NAMALWA (cell line): ENCODE measurements at places on chromosomes 11 and 22.

GRCh38 chr22:36086629-36087254 lies 58.1 kb upstream of the RBFOX2 start:
- no peak for DNase-seq

DNA sequence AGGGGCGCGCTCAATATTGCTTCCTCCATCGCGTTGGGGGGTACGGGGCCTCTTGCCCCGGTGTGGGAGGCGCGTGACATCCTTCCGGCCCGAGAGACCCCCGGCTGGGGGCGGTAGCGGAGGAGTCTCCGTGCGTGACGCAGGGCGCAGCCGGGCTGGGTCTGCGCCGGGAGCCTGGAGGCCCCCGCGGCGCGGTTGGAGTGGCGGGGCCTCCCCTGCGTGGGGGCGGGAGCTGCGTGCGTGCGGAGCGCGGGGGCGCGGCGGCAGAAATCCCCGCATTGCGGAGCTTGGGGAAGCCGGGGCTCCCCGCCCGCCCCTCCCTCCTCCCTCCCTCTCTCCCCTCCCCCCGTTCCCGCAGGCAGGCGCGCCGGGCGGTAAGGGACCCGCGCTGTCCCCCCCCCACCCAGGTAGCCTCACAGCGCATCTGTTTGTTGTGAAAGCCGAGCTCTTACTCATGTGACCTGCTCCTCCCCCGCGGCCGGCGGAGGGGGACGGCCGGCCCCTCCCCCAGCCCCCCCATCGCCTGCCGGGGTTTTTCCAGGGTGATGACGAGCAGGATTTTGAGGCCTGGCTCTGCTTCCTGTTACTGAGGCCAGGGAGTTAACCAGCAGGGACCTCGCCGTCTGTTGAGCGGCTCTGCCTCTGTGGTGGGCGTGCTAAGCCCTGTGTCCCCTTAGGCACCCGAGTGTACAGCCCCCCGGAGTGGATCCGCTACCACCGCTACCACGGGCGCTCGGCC lies 1.6 kb downstream of the PIM3 start:
- peak; percentile 49 for DNase-seq

DNA sequence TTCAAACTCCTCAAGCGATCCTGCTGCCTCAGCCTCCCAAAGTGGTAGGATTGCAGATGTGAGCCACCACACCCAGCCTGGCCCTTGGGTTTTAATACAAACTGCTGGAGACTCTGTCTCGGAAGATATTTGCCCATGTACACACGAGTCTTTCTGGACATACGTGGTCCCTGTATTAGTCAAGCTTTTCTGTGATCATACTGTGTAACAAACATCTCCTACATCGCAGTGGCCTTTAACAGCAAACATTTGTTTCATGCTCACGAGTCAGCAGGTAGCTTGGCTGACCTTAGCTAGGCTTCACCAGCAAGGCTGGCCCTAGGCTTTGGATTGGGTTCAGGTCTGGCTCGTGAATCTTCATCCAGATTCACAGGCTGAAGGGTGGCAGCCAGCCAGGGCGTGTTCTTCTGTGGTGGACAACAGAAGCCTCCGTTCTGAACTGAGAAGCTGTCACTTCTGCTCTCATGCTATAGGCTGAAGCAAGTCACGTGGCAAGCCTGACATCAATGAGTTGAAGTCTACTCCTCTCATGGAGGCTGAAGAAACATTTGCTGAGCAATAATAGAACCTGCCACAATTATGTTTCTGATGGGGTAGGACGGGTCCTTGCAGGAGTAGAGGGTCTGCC lies 8.8 kb downstream of the KIAA1671 start:
- peak; percentile 15 for DNase-seq

DNA sequence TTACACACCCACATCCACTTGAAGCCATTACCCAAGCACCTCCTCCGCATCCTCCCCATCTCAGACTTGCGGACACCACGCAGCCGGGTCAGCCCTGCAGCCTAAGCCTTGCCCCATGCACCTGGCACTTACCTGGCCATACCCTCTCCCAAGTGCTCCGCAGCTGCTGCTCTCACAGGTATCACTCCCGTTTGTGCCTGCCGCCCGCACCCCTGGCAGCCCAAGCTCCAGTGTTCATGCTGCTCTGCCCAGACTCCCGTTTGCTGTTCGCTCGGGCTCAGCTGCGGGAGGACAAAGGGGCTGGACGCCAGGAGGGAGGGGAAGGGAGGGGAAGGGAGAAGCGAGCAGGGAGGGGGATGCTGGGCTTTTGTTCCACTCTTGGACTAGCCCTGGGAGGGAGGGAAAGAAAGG lies at the start of gene KLHL35:
KLHL35 (minus strand) TSS at position 293 of the 411 bp plus-strand sequence. CDS start 2,574 bp downstream, outside the sequence.
- DNase-seq = no peak

- DNase-seq = no peak
Observed at GRCh38 chr11:70578371-70578770, 180.0 kb downstream of the CTTN start.

DNA sequence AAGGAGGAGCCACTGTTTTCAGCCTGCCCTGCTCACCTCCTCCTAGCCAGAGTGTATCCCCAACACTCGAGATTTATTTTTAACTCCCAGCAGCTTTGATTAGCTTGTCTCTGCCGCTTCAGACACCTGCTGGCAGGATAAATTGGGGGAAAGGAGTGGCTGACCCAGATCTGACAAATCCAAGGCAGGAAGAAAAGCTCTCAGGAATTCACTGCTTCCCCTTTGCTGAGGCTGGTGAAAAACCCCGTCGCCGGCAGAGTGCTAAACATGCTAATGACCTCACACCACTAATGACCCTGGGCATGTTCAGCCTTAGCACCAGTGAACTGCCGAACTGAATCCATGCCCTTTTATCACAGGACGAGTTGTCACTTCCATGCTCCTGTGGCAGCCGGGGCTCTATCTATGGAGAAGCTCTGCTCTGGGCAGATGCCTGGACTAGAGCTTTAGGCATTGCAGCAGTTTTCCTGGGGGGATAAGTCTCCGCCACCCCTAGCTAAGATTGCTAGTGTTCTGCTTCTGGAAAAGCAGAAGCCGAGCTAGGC lies 52.2 kb downstream of the FEZ1 start:
- DNase-seq = no peak

GRCh38 chr11:115425250-115425649 lies 79.0 kb downstream of the CADM1 start:
- DNase-seq = no peak

- DNase-seq = peak; percentile 40
Observed at GRCh38 chr11:65868076-65868667, 4.4 kb downstream of the EFEMP2 start.

DNA sequence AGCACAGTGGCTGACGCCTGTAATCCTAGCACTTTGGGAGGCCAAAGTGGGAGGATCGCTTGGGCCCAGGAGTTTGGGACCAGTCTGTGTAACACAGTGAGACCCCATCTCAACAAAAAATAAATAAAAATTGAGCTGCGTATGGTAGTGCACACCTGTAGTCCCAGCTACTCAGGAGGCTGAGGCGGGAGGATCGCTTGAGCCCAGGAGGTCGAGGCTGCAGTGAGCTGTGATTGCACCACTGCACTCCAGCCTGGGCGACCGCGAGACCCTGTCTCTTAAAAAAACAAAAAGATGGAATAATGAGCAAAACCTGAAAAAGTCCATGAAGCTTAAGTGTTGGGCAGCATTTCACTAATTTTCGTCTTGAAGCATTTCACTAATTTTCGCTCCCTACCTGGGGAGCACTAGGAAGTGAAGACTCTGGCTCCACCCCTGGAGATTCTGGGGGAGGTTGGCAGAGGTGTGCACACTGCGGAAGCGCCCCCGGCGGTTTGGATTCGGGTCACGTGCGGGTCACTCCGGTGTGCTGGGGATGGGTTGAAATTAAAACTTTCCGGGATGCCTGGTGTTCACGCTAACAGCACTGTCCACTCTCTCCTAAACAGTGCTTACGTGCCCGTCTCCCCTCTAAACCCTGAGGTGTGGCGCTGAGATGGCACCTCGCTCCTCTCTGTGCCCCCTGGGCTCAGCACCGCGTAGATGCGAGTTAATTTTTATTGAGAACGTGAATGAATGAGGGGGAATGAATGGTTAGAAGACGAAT lies 906 bp upstream of the NAA40 start:
- DNase-seq = no peak

DNA sequence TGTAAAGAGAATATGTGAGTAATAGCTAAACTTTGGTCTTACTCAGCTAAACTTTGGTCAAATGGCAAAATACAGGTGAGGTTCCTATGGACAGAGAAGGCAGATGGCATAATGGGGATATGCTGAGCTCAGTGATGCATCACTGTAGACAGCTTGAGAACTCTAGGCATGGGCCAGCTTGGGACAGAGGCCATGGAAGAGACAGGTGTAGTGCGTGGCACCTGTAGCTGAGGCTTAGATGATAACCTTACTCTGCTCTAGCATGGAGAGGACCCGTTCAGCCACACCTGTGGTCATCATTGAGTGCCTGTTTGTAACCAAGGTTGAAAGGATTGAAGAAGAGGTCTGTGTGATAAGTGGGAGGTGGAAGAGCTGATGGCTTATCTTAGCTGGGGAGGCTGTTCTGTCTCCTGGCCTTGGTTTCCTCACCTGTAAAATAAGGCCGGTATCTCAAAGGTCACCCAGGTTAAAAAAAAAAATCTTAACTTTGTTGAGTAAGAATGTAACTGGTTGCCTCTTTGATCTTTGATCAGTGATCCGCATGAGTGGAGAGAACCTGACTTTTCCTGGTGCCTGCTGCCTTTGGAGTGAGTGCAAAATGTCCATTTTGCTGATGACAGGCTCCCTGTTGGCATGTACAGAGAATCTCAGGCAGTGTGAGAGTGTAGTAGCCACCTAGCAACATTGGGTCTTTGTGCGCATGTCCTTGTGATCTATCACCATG lies 48.6 kb downstream of the ZNRF3 start:
- DNase-seq = no peak

DNA sequence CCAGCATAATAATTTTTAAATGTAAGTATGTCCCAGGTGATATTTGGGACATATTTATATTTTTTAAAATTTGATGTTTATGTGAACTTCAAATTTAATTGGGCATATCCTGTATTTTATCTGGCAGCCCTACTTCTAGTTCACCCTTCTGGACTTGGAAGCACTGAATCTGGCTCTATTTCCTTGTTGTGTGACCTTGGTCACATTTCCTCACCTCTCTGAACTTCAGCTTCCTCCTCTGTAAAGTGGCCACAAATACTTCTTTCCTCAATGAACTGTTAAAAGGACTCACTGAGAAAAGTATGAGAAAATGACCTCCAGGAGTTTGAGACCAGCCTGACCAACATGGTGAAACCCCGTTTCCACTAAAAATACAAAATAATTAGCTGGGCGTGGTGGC lies 8.1 kb upstream of the RNF185 start:
- no peak for DNase-seq

GRCh38 chr11:58243954-58244353 lies 15.2 kb upstream of the OR10Q1 start:
- no peak for DNase-seq

GRCh38 chr11:11022125-11022730 lies 164.4 kb upstream of the ZBED5 start:
- peak; percentile 45 for DNase-seq

GRCh38 chr11:67534070-67534679 lies 10.9 kb upstream of the CABP2 start:
- DNase-seq = peak; percentile 29

DNA sequence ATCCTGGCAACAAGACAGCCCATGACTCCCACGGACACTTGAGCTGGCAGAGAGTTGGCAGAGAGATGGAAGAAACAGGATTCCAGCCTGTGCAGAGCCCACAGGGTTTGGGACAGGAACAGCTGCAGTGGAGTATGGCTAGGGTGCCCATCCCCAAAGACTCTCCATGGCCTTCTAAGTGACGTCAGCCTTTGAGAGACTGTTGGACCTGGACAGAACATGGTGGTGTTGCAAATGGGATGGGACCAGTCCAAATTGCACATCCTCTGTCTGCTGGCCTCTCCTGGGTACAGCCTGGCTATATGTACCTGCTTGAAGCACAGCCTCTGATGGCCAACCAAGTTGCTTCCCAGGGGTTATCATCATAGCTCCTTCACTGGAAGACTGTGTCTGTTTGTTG lies 34.5 kb downstream of the NOX4 start:
- no peak for DNase-seq

DNA sequence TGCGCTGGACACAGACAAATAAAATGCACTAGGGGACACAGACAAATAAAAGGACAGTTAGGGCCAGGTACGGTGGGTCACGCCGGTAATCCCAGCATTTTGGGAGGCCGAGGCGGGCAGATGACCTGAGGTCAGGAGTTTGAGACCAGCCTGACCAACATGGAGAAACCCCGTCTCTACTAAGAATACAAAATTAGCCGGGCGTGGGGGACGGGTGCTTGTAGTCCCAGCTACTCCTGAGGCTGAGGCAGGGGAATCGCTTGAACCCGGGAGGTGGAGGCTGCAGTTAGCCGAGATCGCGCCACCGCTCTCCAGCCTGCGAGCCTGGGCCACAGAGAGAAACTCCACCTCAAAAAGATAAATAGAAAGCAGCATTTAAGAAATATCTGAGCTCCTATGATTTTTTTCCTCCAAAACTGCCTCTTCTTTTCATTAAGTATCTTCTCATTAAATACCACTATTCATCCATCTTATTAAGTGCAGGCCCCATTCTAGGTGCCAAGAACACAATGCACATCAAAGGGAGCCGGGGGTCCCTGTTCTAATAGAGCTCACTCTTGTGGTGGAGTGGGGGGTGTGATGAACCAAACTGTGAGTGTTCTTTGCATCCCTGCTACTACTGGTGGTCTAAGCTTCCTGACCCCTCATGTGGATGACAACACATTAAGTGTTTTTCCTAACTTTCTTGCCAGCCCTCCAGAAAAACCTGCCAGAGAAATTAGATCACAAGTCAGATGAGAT lies 766 bp upstream of the ZNHIT2 start:
- DNase-seq = no peak

DNA sequence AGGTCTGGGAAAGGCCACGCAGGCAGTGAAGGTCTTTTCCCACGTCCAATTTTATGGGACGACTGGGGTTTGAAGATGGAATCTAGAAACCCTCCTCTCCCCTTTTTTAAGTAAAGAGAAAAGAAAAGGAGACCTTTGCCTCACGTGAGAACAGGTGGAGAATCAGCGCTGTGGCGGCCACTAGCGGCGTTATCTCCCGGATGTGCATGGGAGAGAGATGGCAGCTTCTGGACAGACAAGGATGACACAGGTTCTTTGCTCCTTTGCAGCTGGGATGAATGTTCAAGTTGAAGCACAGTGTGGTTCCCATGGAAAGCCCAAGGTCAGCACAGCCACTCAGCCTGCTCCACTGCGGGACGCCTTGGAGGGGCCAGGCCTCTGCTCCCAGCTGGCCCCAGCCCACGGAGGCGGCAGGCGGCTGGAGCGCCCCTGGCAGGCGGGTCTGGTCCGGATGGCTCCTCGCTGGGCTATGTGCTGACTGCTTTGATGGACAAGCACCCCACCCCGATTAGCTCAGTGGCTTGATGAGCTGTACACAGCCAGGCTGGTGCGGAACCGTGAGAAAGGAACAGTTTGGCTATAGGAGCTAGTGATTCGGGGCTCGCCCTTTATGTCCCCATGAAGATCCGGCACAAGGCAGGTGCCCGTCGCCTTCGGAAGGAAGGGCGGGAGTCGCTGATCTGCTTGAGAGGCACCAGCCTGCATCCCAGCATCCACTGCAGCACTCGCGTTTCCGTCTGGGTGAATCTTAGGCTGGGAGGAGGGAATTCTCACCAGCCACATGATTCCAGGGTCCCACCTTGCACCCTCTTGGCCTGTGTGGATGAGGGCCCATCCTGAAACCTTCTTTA lies 14.5 kb upstream of the BID start:
- DNase-seq = no peak

GRCh38 chr11:93663021-93663420 lies 1.5 kb downstream of the CEP295 start:
- no peak for DNase-seq

- no peak for DNase-seq
Observed at GRCh38 chr11:72792437-72793021, 1.3 kb downstream of the STARD10 start.

- no peak for DNase-seq
Observed at GRCh38 chr11:64381350-64381749, 22.4 kb downstream of the RPS6KA4 start.
